ENCODE measurements at places on chromosomes 2 and 18.

DNA sequence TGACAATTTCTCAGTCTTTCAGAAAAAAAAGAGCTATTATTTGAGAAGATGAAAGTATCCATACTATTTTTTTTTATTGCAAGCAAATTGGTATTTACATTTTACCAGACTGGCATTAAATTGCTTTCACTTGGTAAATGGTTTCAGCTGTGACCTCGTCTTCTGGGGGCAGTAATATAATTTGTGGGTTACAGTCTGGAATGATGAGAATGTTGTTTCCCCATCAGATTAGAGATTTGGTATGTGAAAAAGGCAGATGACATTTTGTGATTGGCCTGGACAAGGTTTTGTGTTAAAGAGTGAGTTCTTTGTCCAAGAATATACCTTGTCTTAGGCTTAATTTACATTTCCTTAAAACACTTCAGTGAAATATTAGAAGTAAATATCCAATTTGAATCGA lies 390.1 kb upstream of the ST6GAL2 start:
- DNase-seq = no peak

GRCh38 chr2:200258881-200259576 lies 47.5 kb upstream of the SPATS2L start:
- DNase-seq = no peak

DNA sequence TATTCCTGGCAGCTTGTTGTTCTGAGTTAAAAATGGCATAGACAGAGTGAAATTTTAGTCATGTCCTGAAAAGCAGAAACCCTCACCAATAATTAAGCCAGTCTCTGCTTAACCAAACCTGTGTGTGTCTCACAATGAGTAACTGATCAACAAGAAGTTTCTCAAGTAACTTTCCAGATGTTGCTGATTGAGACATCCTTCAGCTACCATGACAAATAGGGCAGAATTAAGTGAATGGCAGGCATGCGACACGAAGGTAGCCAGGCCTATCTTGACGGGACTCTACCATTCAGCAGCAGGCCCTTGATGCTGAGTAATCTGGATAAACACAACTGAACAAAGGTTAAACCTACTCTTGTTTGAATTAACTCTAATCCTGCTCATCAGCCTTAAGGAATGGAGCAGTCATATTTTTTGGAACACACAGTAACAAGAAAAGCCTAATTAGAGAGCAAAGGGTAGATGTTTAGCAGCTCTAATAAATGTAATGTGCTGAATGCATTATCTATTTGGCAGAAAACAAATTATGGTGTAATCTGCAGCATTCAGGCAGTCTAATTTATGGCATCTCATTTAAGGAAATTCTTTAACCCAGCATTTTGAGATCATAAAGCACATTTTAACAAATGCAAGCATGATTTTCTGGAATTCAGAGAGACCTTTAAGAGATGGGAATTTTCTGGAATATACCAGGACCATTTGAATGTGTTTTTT lies 159.5 kb upstream of the EPHA4 start:
- DNase-seq = no peak

DNA sequence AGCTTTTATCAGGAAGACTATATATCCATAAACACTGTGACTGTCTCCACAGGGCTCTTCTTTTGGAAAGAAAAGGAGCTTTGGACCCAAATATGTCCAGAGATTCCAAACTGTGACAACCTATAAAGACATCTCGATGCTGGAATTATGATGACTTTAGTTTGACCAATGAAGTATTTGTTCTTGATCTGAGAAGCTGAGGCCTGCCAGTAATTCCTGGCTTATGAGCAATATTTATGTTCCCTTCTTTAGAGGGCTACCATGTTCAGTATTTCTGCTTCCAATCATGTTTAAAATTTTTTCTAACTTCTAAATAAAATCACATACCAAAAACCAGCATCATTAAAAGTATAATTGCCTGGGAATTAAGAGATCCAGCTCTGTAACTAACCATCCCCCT lies 41.1 kb downstream of the FEZ2 start:
- no peak for DNase-seq

DNA sequence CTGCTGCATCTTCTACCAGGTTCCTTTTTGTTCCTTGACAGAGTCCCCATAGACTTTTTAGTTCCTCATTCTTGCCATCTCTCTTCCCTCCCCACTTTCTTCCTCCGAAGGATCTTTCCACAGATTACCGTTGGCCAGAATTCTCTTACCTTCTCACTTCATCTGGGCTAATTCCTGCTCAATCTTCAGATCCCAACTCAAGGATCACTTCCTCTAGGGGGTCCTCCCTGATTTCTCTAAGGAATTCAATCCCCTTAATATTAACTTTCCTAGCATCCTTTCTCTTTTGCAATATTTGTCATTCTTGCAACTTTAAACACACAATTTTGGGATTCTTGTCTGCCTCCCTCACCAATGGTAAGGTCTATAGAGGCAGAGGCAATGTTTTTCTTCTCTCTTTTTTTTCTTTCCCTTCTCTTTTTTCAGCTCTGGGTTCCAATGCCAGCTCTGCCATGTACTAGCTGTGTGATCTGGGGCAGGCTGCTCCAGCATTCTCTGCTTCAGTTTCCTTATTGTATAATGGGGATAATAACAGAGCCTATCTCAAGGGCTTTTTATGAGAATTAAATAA lies 5.4 kb upstream of the KCNE4 start:
- no peak for DNase-seq

DNA sequence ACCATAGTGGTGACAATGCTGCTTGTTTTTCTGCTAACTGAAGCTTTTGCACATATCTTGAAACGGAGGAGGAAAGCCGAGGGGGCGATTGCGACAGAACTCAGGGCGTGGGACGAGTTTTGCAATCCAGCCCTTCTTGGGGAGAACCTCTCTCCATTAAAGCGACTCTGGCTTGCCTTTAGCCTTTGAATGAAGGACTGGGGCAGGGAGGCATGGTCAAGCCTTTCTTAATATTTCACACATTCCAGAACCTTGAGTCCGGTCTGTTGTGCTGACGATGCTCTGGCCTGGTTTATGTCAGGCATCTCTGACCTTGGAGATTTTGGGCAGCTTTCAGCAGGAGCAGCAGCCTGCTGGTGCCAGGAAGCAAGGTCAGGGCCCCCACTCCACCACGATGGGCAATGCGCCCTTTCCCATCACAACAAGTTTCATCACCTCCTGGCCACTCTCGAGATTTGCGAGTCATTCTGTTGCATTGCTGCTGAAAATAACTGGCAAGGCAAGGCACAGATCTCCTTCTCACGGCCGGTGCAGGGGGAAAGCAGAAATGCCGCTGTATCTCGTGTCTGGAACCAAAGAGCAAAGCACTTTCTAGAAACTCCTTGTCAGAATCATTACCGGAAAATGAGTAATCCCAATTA lies 10.8 kb downstream of the EMILIN2 start:
- no peak for DNase-seq

DNA sequence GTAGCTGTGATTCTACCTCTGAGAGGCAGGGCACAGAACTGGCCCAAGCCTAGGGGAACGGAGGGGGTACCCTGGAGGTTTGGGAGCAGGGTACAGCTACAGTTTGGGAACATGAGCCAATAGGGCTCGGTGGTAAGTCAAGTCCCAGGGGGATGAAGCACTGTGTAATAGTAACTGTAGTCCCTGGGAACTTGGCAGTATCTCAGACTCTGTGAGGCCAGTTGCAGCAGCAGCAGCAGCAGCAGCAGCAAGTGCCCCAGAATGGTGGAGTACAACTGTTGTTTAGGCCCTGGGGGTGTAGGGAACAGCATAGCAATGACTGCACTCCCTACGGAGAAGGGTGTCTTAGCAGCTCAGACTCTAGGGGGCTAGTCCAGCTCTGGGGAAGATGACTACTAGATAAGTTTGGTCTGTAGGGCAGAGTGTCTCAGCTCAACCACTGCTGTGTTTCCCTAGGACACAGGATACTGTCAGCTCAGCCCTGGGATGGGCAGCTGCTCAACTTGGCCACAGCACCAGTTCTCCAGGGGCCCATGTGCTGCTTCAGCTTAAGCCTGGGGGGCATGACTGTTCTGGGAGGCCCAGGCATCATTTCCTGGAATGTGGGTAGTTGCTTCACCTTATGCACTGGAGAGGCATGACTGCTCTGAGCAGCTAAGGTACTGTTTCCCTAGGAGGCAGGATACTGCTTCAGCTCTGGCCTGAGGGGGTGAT lies 20.5 kb downstream of the CARF start:
- DNase-seq = no peak

GRCh38 chr2:75464348-75464946 lies 96.3 kb downstream of the EVA1A start:
- no peak for DNase-seq

DNA sequence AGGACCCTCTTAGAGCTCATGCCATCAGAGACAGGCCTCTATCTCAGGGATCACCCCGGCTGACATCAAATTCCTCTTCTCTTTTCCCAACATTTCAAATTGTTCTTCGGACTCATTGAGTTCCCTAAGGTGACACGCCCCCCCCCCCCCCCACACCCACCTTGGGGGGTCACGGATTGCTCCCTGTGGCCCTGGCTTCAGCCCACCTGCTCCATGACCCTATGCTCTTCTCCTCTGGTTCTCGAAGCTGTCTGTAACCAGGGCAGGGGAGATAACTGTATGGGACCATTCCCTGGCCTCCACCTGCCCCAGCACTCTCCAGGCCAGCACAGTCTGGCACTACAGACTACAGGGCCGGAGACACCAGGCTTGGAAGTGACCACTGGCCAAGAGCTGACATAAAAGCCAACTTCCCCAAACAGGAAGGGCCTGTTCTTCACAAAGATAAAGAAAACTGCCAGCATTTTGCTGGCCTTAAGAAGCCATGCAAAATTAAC lies 7.1 kb downstream of the MTERF4 start:
- no peak for DNase-seq

DNA sequence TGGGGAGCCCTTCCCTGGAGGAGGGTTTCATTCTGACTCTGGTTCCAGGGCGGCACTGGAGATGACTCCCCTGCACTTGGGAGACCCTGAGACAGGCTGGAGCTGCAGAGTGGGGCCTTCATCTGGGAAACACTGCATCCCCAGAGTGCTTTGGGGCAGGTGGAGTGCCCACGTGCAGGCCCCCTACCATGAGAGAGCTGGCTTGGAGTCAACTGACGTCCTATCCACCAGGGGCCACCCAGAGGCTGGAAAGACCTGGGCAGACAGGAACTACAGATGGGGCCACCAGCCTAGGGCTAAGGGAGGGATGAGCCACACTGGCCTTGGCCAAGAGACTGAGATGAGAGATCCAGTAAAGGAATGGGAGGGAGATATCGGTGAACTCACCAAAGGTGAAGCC lies 153.8 kb downstream of the ASB1 start:
- DNase-seq = no peak

- no peak for DNase-seq
Measured at GRCh38 chr2:120488531-120488930, 142.6 kb downstream of the INHBB start.

- DNase-seq = no peak
Measured at GRCh38 chr2:26892922-26893524, 45.1 kb downstream of the DPYSL5 start.

- no peak for DNase-seq
Measured at GRCh38 chr18:58235001-58235436, 191.0 kb downstream of the NEDD4L start.

- no peak for DNase-seq
Measured at GRCh38 chr2:181362561-181362960, 94.6 kb upstream of the ITGA4 start.

DNA sequence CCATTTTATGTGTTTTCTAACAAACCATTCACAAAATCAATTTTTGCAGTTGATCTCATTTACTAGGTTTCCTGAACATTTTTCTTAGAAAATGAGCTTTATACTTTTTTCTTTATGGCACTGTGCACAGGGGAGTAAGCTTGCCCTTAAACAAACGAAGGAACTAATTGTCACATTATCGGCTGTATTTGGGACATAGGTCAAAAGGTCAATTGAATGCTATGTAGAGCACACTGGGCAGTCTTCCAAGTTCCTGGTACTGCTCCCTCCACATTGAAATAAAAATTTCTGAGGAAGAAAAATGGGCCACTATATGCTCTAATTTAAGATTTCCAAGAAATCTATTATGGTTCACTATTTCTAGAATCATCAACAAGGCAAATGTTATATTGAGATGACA lies 93.6 kb upstream of the TMEFF2 start:
- DNase-seq = no peak

GRCh38 chr2:165573534-165574461 lies 104.3 kb downstream of the CSRNP3 start:
- DNase-seq = peak; percentile 61

GRCh38 chr2:170141865-170142264 lies 36.1 kb upstream of the MYO3B start:
- DNase-seq = no peak

All from occipital lobe (tissue), 3 donors.